M059J (cell line): ENCODE measurements at places on chromosomes 12 and 14.

GRCh38 chr12:51403159-51403558, 12.0 kb upstream of the GALNT6 start:
- no peak for DNase-seq

DNA sequence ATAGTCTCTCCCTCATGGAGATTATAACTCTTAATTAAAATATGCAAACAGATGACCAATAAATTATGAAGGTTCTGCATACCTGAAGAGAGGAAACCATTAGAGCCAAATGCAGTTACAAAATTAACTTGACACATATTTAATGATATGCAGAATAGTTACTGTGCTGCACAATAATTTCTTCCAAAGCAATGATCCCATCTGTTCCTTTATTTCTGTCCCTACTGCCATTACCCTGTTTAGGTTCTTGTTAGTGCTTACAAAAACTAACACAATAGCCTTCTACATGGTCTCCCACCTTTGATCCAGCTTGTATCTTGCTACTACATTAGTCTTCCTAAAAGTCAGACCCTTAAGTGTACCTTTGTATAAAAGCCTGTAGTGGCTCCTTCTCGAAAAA, 411.1 kb downstream of the APAF1 start:
- no peak for DNase-seq

- DNase-seq: peak; percentile 20
Measured at GRCh38 chr12:122099280-122099749, 20.8 kb downstream of the MLXIP start.

DNA sequence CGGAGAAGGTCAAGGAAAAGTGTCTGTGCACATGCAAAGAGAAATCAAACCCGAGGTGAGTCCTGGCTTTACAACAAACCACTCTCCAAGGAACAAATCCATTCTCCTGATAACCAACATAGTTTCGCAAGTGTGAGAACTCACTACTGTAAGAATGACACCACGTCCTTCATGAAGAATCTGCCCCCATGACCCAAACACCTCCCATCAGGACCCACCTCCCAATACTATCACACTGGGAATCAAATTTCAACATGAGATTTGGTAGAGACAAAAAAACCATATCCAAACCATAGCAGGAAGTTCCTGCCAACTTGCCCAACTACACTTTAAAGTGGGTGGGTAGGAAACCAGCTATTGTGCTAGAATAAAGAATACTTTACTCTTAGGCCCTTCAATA, 2.4 kb upstream of the ERC1 start:
- DNase-seq: no peak

GRCh38 chr14:71733210-71733883, 198.9 kb upstream of the RGS6 start:
- peak; percentile 54 for DNase-seq

DNA sequence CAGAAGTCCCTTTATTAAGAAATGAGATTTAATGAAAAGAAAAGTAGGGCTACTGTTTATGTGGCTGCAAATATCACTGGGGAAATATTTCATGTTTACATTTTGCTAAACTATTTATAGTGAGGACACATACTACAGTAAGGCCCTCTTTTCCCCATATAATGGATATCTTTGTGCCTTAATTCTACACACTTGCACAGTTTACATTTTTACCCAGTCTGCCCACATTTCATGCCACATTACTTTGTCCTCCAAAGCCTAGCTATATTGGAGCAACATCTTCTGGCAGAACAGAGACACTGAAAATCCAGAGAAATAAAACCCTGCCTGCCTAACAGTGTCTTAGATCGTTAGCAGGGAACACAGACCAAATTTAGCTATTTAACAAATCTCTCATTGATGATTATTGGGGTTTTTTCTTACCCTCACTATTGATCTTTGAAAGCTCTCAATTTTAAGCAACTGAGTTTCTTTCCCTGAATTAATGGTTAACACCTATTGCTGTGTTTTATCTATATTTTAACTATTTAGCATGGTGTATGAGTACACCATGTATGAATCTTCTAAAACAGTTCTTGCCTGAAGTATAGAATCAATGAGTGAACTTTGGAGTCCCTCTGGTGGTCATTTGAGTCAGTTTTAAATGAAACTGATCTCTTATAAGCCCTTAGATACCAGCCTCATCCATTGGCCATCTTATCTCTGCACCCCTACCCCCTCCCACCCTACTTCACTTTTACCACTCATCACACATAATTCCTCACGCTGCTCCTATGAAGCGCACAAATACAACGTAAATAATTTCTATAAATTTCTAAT, 170.2 kb downstream of the BCAT1 start:
- peak; percentile 50 for DNase-seq

DNA sequence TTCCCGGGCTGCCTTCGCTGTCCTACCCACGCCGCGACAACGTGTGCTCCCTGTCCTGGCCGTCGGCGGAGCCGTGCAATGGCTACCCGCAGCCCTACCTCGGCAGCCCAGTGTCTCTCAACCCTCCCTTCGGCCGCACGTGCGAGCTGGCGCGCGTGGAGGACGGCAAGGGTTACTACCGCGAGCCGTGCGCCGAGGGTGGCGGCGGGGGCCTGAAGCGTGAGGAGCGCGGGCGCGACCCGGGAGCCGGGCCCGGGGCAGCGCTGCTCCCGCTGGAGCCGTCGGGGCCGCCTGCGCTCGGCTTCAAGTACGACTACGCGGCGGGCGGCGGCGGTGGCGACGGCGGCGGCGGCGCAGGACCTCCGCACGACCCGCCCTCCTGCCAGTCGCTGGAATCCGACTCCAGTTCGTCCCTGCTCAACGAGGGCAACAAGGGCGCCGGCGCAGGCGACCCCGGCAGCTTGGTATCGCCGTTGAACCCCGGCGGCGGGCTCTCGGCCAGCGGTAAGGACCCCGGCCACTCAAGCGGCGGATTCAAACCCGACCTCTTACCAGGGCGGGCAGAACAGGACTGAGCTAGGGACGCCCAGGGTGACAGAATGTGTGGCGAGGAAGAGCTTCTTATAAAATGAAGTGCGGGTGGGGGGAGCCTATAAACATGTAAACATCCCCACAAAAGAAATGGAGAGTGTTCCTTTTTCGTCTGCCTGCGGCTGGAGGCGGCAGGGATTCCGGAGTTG, 503 bp downstream of the HOXC12 start:
- DNase-seq: no peak

- peak; percentile 65 for DNase-seq
Measured at GRCh38 chr14:54599966-54600716, 33.2 kb downstream of the SAMD4A start.

GRCh38 chr12:57112492-57113294, 1.5 kb upstream of the STAT6 start:
- no peak for DNase-seq

- peak; percentile 86 for DNase-seq
Measured at GRCh38 chr12:5456906-5457305, 25.0 kb downstream of the NTF3 start.

DNA sequence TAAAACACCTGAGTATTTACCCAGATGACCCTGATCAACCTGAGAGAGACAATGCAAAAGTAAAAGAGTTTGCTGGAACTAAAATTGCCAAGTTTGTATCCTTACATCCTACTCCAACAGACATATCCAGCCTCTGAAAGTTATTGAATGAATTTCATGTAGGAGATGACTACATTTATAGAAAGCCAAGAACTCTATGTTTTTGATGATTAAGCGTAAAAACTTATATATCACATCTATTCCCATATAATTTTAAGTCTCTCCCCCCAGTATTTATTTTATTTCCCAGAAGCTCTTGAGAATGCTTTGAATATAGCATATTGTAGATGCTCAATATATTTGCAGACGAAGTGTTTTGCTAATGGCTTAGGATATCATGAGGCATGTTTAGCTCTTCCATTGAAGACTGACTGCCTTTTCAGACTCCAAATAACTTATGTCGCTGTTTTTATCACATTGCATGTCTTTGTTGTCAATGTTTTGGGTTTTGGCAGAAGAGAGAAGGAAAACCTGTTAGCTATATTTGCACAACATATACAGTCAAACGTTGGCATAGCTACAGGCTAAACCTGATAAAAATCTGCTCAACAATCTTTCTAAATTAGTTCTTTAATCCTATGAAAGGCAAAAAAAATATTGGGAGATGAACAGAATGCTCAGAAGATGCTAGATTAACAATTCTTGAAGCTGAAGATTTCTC, 213.6 kb downstream of the DIO2 start:
- no peak for DNase-seq

DNA sequence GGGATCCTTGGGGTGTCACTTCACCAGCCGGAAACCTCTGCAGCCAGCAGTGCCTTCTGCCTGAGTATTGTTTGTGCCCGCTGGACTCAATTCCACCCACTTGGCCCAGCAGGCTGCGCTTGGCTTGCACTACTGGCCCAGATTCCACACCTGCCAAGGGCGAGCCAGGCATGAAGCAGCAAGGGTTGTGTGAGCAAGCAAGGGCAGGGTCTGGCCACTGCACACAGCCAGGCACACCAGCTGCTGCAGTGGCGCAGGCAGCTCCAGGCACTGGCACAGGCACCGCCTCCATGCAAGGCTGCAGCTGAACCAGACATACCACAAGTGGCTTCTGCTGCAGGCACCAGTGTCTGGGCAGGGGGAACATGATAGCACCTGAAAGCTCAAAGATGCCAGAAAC, 99.5 kb downstream of the NUAK1 start:
- no peak for DNase-seq

DNA sequence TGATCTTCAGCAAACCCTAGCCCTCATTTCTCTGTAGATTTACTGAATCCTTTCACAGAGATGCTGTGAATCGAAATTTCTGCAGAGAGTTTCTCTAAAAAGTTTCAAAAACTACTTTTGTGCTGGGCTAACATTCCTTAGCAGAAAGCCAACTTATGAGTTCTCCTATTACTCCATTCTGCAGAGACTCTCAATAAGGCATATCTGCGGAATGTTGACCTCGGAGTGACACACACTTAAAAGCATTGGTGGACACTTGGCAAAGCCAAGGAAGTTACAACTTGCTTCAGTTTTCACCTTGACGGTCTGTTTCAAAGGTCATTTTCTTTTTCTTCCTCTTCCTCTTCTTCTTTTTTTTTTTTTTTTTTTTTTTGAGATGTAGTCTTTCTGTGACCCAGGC, 75.8 kb downstream of the WIF1 start:
- no peak for DNase-seq

DNA sequence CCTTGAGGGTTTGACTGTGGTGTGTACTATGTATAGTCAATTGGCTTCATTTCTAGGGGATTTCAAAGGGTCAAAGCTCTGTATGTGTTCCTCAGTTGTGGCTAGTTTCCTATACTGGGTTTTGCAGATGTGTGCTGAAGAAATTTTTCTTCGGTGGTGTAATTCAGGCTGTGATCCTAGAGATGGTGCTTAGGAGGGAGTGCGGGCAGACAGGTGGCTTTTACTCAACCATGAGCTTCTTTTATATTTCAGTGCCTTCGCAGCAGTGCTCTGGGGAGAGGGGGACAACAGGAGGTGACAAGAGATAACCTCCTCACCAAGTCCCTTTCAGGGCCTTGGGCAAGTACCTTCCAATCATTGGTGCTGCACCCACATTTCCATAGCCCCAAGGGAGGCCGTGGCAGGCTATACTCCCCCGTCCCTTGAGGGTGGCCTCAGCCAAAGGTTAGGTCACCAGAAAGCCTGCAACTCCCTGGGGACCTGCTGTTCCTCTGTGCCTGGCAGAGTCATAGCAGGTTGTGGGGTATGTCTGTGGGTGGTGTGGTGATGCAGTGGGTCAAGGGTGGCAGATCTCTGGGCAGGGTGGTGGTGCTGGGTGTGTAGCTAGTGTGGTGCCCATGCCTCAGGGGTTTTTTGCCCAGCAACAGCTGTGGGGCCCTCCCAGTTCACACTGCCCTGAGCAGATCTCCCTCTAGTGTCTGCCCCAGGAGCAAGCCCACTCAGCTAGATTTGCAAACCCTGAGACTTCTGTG, 37.0 kb upstream of the TMX1 start:
- no peak for DNase-seq

DNA sequence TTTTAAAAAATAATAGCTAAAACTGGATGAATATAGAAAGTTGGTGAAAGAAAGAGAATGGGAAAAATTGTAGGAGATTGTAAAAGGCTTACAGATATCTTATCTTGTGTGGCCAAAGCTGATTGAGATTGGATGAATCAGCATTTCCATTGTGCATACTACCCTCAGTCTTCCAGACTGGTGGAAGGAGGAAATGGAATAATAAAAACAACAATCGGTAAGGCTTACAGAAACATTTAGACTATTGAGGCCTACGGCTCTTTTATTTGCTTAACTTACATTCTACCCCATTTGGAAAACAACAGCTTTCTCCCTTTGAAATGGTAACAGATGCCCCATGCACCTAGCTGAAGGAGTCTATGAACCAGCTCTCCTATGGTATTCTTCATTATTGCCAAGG, 129.8 kb downstream of the PTPRB start:
- DNase-seq: peak; percentile 15

- no peak for DNase-seq
Measured at GRCh38 chr12:76863837-76864236, 15.0 kb downstream of the CSRP2 start.

DNA sequence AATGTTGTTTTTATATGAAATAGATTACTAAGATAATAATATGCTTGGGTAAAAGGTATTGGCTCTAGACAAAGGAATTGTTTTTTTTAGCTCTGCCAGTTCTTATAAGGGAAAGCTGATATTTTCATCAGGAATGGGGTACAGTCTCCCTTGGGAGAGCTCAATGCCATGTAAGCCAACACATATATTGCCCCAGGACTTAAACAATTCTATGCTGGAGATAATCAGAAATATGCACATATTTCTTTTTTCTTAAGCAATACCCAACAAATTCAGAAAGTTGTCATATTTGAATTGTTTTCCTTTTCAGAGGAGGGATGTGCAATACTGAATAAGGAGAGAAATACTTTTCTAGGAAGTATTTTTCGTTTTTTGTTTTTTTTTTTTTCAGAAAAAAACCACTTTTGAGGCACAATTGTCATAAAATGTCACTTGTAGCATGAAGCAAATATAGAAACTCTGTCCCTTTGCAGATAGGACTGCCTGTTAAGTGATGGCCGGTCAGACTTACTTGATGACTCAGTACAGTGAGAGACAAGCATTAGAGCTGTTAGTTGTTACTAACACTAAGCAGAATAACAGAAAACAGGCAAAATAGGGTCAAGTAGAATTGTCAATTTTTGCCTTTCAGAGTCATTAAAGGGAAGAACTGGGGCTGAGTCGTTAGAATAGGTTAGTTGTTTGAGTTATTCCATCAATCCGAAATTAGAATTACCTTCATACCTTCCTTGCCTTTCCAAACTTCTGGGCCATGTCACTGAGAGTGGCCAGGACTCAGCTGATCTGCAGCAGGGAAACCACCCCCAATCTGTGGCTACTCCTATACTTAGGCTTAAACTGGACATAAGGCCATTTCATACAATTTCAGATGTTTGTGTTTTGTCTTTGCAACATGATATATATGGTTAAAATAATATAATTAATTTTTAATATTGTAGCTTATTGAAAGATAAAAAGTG, 168.1 kb downstream of the SLC38A4 start:
- DNase-seq: peak; percentile 59

- peak; percentile 67 for DNase-seq
Measured at GRCh38 chr12:46507766-46508165, 135.2 kb upstream of the SLC38A2 start.

GRCh38 chr12:76457010-76457409, 102.6 kb downstream of the OSBPL8 start:
- no peak for DNase-seq

- DNase-seq: peak; percentile 5
Measured at GRCh38 chr14:90808759-90809529, 7.3 kb downstream of the TTC7B start.
